Left renal pelvis (tissue), 4 donors: ENCODE measurements at places on chromosomes 7 and 10. TPM values are rescaled to one million over a fixed set of nuclear protein-coding genes. Genes with fewer than 3 reads are reported as not detected.

The RBM33 gene
- 39.1 TPM for polyA plus RNA-seq

The SFMBT2 gene
- polyA plus RNA-seq, result 6.3 TPM

The FAM13C gene
- polyA plus RNA-seq, result 8.0 TPM

The TDRD1 gene
- polyA plus RNA-seq, result not detected

The CCDC3 gene
- 12.6 TPM for polyA plus RNA-seq

The ANKRD61 gene
- 2.8 TPM for polyA plus RNA-seq

The CALCR gene
- 0.57 TPM for polyA plus RNA-seq

The TRIM74 gene
- 3.0 TPM for polyA plus RNA-seq

The HABP2 gene
- polyA plus RNA-seq, result 0.50 TPM

The FAM25G gene
- not detected for polyA plus RNA-seq

The HGF gene
- 2.8 TPM for polyA plus RNA-seq

The INHBA gene
- polyA plus RNA-seq, result 3.9 TPM

The MMP21 gene
- 0.38 TPM for polyA plus RNA-seq

The CUZD1 gene
- 1.9 TPM for polyA plus RNA-seq

DNA sequence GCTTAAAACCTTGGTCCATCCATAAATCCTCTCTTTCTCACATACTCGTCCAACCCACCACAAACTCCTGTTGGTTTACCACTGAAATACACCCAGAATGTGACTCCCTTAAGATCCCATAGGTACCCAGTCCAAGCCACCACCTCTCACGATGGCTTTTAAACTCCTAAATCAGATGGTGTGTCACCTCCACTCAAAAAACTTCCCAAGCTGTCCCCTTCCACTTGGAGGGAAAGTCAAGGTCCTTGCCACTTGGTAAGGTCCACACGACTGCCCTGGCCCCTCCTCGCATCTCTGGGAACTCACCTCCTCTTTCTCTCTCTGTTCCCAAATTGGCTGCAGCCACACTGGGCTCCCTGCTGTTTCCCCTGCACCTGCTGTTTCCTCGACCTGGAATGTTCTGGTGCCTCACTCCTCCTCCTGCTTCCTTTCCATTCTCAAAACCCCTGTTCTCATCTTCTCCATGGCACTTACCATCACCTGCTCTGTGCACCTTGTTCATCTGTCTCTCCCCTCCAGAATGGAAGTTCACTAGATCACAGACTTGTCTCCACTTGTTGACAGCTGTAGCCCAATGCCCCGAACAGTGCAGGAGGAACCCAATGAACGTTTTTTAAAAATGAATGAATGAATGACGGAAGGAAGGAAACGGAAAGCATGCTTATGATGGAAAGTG is 23.0 kb downstream of the ZFAND2A start:
- DNase-seq, result no peak

- no peak for DNase-seq
Observed at GRCh38 chr7:50857804-50858489, 75.3 kb upstream of the GRB10 start.

GRCh38 chr7:29940199-29940598 is 49.4 kb downstream of the SCRN1 start:
- no peak for DNase-seq

DNA sequence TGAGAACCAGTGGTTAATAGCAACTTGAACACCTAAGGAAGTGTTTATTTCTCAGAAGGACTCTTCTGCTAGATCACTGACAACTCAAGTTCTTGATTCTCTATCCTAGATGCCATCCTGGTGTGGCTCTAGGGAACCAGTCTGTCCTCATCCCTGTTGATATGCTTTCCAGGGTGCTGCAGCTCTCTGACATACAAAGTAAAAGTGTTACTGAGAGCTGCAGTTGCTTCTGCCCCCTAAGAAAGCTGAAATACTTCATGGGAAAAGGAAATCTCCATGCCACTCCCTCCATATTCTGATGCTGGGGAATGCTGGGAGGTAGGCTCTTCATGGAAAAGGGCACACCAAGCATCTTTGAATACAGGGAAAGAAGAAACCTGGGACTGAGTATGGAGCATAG is 168.1 kb downstream of the KLF6 start:
- no peak for DNase-seq

DNA sequence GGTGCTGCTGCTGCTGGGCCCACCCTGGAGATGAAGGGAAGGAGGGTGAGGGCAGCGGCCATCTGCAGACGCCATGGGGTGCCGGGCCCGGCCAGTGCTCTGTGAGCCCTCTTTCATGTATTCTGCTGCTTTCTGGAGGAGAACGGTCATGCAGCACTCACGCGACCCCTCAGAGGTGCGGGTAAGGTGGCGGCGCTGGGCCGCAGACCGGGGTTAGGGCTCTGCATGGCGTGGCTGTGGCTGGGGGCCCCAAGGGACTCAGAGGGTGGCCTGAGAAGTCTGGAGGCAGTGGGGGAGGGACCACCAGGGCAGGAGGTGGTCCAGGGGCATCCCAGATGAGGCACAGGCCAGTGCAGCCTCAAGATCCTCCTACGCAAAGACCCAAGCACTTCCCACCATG is 275.5 kb downstream of the ELFN1 start:
- no peak for DNase-seq

DNA sequence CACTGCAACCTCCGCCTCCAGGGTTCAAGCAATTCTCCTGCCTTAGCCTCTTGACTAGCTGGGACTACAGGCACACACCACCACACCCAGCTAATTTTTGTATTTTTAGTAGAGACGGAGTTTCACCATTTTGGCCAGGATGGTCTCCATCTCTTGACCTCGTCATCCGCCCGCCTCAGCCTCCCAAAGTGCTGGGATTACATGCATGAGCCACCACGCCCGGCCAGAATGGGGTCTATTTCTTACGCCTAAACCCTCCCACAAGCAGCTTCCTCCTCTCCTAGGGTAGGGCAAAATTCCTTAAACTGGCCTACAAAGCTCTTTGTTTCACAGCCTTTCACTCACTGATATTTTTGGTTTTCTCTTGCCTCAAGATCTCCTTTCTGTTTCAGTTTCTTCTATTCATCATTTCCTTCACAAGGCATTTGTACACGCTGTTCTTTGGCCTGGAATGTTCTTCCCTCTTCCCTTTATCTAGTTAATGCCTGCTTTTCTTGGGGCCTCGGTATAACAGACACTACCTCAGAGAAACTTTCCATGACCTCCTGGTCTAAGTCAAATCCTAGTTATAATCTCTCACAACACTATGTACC is 6.7 kb downstream of the CPEB3 start:
- no peak for DNase-seq

- no peak for DNase-seq
Observed at GRCh38 chr7:127876393-127876792, 154.8 kb downstream of the LRRC4 start.

DNA sequence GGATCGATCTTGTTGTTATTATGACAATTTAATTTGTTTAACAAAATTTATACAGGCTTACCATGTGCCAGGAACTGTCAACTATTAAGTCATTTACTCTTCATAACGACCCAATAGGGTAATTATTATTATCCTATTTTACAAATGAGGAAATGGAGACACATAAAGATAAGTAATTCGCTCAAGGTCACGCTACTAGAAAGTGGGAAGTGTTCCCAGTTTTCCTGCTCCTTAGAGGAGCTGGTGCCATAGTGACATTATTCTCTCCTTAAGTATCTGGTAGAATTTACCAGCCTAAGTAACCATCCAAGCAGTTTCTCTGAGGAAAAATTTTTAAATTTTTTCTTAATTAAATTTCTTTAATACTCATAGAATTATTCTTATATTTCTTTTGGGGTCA is 360.9 kb upstream of the RNF32 start:
- DNase-seq, result no peak

GRCh38 chr10:26437637-26438461 is at the start of gene APBB1IP:
TSS of gene APBB1IP (plus strand) at chr10:26438341. CDS start at chr10:26492327, 53,986 bp downstream.
- DNase-seq, result no peak

GRCh38 chr10:62031507-62031906 is 130.0 kb downstream of the ARID5B start:
- DNase-seq, result no peak

DNA sequence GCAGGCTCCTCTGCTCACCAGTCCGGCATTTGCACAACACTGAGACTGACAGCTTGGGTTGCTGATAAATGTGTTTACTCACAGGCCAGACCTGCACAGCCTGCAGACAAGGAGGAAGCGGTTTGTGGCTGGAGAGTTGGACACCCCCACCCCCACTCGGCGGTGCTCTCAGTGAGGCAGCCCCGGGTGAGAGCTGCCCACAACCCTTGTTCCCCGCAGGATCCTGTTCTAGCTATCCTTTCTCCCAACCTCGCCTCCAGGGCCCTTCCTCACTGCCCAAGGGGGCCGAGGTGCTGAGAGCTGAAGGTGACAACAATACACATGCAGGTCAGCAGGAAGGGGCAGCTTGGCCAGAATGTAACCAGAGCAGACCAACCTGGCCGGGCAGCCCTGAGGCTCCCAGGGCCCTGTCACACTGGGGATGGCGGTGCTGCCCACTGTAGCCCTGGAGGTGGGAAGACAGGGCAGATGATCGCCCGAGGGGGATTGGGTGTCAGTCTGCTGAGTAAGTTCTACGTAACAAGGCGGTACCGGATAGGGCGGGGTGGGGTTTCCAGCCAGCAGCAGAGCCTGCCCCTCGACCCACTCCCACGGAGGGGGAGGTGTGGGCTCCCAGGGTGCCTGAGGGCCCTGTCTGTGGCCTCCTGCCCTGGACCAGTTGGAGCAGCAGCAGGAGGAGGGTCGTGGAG is 2.1 kb upstream of the ADAM8 start:
- no peak for DNase-seq

DNA sequence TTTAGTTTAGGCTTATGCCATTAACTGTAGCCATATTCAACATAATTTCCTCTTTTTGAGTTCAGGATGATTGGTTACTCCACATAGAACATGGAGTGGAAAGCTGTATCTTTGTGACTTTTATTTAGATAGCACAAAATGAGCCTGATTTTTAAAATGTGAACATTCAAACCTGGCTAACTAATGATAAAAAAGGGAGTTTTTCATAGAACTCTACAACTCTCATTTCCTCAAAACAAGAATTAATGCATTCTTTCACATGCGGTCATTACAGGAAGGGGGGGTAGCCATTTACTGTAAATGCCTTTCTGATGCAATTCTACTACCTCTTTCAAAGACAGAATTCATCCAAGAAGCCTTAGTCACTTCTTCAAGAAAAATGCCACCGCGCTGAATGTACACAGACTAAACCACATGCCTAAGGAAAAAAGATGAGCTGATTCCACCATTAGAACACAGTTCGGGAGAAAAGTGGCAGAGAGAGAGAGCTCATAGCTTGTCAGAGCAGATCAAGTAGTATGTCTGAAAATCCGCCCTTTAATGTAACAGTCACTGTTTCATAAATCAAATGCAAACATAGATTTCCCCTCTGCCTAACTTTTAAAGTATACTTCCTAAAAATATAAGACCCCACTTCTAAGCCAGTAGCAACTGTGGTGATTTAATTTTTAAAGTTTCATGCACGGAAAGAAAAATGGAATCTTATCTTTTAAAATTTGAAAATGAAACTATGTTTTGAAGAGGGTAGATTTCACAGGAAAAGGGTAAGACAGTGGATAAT is 226.4 kb upstream of the KLF14 start:
- DNase-seq, result no peak

DNA sequence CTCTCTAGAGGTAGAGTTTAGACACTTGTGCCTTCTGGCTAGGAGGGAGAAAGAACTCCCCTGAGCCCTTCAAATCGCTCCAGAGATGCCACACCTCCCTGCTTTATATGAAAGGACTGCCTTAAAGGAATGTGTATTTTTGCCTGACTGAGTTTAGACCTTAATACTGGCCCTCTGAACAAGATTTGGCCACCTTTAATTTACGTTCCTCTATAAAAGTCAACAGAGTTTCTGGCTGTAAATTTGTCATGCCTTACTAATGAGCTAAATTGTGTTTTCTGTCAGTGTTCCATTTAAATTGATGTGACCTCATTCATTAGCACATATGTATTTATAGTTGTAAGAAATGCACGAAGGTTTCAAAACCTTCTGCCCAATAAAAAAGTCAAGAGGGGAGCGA is 48.0 kb downstream of the SEMA3C start:
- no peak for DNase-seq
